AG04450 (cell line): ENCODE measurements at places on chromosomes 6 and 20.

GRCh38 chr6:35240838-35241801 lies 18.4 kb upstream of the ZNF76 start:
- DNase-seq: no peak

DNA sequence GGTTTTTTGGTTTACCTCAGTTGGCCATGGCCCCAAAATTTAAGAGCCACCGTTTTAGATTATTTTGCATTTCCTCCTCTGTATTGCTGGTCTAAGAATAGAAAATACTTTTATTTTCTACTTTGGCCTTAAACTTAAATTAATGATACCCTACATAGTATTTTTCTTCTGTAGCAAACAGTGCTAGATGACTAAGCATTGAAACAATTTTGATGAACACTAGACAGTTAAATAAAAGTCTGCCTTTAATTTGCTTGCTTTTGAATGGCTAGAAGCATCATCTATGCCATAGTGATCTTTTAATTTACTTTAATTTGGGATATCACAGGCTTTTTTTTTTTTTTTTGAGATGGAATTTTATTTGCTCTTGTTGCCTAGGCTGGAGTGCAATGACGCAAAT lies 106.4 kb downstream of the CD109 start:
- no peak for DNase-seq

- DNase-seq: peak; percentile 21
Observed at GRCh38 chr6:17703256-17703694, 3.5 kb downstream of the NUP153 start.

- DNase-seq: no peak
Observed at GRCh38 chr6:35718911-35719381, 17.9 kb upstream of the ARMC12 start.

DNA sequence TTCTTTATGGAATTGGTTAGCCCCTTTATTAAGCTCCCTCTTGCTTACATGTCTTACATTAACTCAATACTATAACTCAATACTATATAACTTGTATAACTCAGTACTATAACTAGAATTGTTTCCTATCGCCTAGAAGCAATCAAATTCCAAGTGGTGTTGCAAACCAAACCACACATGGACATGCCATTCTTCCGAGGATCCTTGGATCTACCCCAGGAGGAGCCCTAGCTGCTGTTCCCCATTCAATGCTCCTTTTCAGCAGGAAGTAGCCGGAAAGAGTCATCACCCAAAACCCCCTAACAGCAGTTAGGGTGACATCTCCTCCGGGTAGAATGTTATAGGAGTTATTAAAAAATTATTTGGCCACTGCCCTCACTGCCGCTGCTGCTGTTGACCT lies 40.5 kb downstream of the PLN start:
- DNase-seq: no peak

- DNase-seq: peak; percentile 49
Observed at GRCh38 chr6:12348530-12349511, 58.7 kb downstream of the EDN1 start.

DNA sequence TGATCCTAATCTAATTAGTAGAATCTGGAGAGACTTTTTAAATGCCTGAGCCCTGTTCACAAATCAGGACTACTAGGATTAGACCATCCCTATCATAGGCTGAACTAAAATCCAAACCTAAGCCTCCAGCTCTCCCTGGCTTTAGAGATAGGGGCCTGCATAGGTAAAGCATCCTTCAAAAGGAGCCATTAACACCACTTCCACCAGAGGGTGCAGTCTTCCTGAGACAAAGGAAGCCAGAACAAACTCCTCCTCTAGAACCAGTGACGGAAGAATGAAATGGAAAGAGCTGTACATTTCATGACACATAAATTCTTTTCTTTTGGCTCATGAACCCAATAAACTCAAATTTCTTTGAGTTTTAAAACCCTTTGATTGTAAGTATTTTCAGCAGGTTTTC lies 291.2 kb upstream of the ADGRB3 start:
- no peak for DNase-seq

- DNase-seq: no peak
Observed at GRCh38 chr6:45648262-45648620, 270.5 kb upstream of the SUPT3H start.

GRCh38 chr6:116170358-116171057 lies 44.6 kb upstream of the COL10A1 start:
- DNase-seq: no peak

GRCh38 chr20:58833921-58834320 lies 16.8 kb downstream of the GNAS-AS1 start:
- no peak for DNase-seq

- no peak for DNase-seq
Observed at GRCh38 chr6:30857549-30857948, 26.8 kb upstream of the DDR1 start.

- DNase-seq: no peak
Observed at GRCh38 chr20:32628960-32629530, 43.9 kb upstream of the NOL4L start.

- no peak for DNase-seq
Observed at GRCh38 chr6:40528051-40528450, 59.1 kb downstream of the LRFN2 start.

DNA sequence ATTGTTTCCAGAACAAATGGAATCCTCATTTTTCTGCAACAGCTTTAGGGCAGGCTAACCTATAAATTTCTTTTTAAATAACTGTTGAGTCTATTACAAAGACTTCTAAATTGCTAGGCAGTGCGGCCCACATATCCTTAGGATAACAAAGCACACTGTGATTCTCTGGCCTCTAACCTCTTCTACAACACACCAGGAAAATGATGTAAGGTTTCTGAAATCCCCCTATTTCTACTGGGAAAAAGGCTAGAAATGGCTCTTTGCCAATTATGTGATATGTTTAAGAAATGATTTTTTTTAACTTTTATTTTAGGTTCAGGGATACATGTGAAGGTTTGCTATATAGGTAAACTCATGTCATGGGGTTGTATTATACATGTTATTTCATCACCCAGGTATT lies 17.3 kb upstream of the NT5E start:
- DNase-seq: no peak

- peak; percentile 51 for DNase-seq
Observed at GRCh38 chr6:21679761-21680265, 86.3 kb downstream of the SOX4 start.

DNA sequence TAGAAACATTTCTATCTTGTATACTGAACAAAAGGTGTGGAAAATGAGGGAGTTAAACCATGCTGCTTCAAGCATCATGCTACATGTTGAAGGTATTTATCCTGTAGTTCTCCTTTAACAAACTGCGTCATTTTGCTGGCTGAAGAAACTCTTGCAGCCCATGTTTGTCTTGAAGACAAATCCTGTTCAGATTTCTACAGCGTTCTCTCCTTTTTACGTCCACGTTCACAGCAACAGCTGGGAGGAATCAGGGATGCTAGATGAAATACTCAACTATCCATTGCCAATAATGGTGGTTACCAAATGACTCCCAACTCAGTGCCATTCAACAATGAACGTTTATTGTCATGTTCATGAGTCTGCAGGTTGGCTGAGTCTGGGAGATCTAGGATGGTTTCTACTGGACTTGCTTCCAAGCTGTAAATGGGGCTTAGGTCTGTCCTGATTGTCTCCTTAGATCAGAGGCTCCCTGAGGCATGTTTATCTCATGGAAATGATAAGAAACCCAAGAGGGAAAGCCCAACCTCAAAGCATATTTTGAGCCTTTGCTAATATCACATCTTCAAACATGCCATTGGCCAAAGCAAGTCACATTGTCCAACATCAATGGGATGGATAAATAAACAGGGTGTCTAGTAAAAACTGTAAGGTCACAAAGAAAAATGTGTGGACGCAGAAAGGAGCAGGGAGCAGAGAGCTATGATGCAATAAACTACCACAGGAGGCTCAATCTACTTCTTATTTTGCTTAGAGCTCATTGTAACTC lies 2.7 kb upstream of the PLCB1 start:
- peak; percentile 33 for DNase-seq

DNA sequence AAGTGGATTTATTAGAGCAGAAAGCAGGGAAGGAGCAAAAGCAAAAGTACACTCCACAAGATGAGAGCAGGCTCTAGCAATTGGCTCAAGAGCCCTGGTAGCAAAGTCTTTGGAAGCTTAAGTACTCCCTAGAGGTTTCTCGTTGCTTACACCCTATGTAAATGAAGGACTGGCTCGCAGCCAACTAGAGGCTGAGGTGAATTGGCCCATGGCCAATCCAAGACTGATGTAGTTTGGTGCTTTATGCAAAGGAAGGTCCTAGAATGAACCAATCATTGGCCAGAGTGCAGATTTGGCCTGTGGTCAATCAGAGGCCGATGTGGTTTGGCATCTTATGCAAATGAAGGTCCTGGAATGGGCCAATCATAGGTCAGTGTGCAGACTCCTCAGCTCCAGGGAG lies 191.3 kb upstream of the ARID1B start:
- DNase-seq: no peak

DNA sequence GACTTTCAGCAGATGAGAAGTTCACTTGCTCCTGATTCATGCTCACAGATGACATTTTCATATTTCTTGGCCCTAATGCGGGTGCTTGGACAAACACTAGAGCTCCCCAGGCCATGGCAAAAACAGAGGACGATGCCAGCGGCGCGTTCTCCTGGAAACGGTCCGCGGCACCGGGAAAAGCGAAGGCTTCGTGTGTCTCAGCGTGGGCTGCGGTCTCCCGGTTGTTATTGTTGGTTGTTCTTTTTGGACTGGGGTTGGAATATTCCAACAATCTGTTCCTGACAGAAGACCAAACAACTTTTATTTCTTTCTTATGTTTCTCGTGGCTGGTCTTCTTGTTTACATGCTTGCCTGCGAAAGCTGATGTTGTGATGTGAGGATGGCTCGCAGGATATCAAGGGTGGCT lies 46.8 kb upstream of the NEDD9 start:
- no peak for DNase-seq

DNA sequence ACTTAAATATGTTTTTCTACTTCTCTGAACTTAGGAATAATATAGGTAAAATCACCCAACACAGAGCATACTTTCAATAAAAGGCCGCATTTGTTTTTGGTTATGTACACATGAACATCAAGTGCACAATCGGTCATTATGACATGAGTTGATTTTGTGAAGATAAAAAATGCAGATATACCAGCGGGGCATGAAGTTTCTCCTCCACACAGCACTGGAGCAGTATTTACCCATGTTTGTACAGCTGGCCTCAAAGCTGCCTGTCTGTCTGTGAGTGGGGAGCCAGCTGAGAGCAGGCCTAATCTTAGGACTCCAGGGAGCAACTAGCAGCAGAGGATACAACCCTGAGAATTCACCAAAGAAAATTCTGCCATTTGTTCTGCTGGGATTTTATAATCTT lies 206.5 kb downstream of the TPBG start:
- no peak for DNase-seq

DNA sequence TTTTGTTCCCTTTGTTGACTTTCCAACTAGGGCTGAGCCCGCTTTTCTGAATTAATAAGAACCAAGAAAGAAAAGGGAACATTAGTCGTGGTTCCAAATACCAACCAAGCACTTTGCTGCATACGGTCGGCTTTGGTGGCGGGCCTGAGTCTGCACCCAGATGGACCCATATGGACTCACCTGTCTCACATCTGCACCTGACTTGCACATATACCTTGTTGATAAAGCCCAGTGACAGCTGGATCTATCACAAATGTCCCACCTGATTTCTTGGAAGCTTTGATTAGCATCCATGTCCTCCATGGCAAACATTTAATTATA lies 39.0 kb downstream of the TPD52L1 start:
- DNase-seq: no peak

DNA sequence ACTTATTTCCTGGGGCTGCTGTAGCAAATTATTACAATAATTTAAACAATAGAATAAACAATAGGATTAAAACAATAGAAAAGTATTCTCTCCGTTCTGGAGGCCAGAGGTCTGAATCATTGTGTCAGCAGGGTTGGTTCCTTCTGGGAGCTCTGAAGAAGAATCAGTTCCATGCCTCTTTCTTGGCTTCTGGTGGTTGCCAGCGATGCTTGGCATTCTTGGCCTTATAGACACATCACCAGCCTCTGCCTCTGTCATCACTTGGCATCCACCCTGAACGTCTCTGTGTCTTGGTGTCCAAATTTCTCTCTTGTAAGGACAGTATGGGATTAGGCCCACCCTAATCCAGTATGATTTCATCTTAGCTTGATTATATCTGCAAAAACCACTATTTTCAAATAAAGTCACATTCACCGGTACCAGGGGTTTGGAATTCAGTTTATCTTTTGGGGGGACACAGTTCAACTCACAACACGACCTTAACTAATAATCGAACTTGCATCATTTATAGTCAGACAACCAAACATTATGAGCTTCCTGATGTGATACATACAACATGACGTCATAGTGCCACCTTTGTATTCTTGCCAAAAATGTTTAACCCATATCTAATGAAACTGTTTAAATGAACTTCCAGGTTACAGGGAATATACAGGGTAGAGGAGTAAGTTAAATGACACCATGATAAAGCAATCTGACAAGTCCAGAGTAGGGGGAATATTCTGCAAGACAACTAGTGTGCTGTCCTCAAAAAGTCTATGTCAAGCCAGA lies 84.7 kb upstream of the RNF24 start:
- no peak for DNase-seq

DNA sequence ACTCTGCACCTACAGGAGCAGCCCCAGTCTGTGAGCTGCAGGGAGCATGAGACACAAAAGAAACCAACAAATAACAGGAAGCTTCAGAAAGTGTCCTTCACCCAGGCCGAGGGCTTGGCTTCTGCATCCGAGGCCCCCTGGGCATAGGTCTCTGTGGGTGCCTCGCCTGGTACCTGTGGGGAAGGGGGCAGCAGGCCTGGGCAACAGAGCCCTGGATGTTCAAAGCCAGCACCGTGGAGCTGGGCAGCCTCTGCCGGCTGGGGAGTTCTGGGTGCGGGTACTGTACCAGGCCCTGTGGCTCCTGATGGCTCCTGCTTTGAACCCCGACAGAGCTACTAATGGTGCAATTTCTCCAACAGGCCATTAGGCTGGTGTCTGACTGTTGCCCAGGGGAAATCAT lies 55.7 kb downstream of the TMEM242 start:
- DNase-seq: no peak

DNA sequence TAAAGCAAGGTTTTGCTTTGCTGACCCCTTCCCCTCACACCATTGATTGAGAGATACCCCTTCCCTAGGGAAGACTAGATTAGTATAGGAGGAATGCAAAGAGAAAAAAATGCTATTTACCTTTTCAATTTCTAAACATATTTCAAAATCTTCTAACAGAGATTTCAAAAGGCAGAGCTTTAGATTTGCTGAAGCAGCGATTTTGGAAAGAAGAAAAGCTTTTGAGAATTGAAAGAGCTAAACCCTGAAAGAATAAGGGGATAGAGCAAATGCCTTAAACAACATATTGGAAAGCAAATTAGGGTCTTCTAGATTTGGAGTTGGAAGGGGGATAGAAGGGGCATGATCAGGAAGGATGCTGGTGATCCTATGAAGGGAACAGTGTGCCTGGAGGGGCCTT lies 46.5 kb upstream of the KLHL31 start:
- DNase-seq: no peak

DNA sequence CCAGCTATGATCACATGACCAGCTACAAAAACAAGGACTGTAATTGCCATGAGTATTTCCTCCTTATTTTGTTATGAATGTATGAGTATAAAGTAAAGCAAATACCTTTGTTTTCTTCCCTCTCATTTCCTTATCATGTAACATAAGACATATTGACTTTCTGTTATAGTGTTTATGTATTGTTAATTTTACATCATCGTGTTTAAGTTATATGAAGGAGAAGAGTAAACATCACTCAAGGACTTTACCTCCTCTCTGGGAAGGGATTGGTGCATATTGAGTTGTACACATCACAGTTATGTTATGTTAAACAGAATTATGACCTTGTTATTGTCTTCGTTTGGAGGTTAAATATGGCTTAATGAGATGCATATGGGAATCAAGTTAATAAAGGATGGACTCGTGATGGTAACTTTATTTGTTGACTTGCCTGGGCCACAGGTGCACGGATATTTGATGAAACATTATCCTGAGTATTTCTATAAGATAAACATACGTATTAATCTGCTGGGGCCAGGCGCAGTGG lies 57.3 kb upstream of the CNKSR3 start:
- no peak for DNase-seq
